Stimulated activated naive B cell treated with anti-CD40 and anti-IgM and Interleukin-4, amounts not matched to agents 10 μg/mL and 1 μg/mL and 100 μg/mL, for 72 hours (primary cell): ENCODE measurements at places on chromosomes 3 and 15.

DNA sequence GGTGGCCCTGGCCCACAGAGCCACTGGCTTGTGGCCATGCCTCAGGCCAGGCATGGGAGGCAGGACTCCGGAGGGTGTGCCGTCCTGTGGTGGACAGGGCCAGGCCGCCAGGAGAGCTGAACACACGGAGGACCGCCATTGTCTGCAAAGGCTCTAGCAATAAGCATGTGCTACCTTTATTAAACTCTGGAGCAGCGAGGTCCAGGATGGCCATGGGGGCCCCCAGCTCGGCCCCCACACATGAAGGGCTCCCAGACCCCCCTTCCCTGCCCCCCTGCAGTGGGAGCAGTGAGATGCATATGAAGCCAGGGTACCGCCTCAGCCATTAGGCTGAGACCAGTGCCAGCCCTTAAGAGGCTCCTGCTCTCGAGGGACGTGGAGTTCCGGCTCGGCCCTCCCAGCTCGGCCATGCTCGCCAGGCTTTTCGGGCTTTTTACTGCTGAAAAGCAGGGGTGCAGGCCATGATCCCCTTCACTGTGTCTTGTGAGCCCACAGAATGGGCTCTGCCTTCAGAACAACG is 2.7 kb downstream of the AMIGO3 start:
- DNase-seq, result no peak

- no peak for DNase-seq
Observed at GRCh38 chr15:73924171-73924921, 1.9 kb upstream of the LOXL1 start.

DNA sequence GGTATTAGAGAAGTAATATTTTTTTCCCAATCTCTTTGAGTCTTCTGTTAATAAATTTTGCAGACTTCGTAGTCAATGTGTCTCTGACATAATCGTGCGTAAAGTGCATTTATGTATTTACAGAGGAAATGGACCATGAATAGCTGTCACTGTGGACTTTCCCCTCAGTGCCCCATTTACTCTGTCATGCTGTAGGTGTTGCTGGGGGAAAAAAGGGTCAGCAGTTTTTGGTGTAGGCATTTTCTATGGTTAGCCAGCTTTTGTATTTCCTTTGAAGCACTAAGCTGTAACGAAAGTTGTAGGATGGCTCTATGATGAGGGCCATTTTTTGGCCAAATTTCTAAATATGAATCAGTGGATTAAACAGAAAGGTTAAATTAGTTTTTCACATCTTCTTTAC is 598.4 kb downstream of the FGF12 start:
- no peak for DNase-seq

GRCh38 chr3:122299215-122299614 is 25.8 kb upstream of the CSTA start:
- no peak for DNase-seq

GRCh38 chr15:64490598-64491259 is 30.4 kb downstream of the ZNF609 start:
- DNase-seq, result no peak
